ENCODE measurements at places on chromosomes 11 and 22. TPM values are rescaled to one million over a fixed set of nuclear protein-coding genes. Genes with fewer than 3 reads are reported as not detected.
A peak's percentile ranks its signal among the peaks of the same experiment; 100 is the strongest.

DNA sequence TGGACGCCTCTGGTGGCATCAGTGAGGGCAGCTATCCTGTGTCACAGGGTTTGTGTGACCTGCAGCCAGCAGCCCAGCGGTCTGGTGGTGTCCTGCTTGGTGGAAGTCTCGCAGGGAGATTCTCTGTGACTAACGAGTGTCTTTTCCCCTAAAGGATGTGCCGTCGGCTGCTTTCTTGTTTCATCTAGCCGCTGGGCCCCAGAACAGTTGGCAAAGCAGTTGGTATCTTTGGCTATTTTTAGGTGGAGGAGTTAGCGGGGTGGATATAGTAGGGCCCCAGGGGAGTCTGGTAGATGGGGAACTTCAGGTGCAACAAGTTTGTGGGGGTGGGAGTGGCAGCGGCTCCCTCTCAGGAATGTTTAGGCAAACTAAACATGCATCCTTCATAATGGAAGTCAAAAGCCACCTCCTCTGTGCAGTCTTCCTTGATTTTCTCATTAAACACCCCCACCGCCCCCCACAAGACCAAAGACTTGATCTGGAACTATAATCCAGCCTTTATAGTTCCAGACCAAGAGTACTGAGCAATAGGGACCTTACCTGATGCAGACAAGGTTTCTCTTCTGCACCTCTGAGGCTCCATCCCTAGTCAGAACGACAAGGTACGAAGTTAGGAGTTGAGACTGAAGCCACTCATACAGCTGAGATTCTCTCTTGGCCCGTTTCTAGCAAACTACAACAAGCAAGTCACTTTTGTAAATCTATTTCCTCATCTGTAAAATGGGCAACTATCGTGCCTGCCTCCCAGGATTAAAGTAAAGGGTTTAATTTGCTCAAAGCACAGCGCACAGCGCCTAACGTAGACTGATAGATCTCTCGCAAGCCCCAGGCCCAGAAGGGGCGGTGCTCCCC, 1.1 kb upstream of the PELI3 start:
- no peaks in the 10 kb centered on the region for H3K27me3 ChIP-seq
- peak overlapping the region; percentile 76 for H3K27ac ChIP-seq
- H3K36me3 ChIP-seq = no peaks in the 10 kb centered on the region
- no peak overlapping the region for H3K4me3 ChIP-seq

DNA sequence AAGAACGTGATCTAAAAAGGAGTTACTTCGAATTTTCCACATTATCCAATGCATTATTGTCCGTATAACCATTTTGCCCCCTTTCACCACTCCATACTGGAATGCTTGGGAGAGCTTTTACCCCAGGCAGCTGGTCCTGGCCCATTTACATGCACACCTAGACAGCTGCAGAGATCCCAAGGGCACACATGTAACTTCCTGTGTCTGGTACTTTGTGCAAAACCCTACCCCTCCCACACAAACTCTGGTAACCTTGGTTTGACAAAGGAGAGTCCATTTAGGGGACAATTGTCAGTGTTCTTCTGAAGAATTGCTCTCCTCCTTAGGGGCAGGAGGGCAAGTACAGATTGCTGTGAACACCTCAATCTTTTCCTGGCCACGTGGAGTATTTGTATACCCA, 57.3 kb upstream of the SORL1 start:
- DNase-seq = no peak
- no peaks in the 10 kb centered on the region for H3K27me3 ChIP-seq
- no peak overlapping the region for H3K27ac ChIP-seq
- H3K4me1 ChIP-seq = peaks cover 9% of the 10 kb centered on the region
- no peak overlapping the region for H3K4me3 ChIP-seq

DNA sequence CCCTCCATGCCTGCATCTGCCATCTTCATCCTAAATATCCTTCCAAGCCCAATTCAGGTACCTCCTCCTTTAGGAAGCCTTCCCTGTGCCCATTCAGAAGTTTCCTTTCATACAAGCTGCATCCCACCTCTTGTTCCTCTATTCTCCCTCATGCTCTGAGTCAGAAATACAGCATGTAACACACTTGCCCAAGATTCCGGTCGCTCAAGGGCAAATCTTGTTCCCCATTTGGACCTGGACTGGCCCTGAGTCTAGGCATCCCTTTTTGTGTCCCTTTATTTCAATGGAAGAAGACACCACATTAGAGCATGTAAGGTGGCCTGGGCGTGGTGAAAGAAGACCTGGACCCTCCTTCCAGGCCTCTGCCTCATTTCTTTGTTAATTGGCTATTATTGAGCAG, 38.5 kb downstream of the RTL6 start:
- DNase-seq = no peak
- H3K36me3 ChIP-seq = no peaks in the 10 kb centered on the region
- H3K27me3 ChIP-seq = no peaks in the 10 kb centered on the region
- H3K4me3 ChIP-seq = no peak overlapping the region

The GRAP2 gene
- total RNA-seq = 97.3 TPM

- no peak overlapping the region for H3K27ac ChIP-seq
- H3K27me3 ChIP-seq = no peaks in the 10 kb centered on the region
- no peak overlapping the region for H3K4me3 ChIP-seq
- DNase-seq = peak; percentile 22
- no peaks in the 10 kb centered on the region for H3K4me1 ChIP-seq
These were observed 44.5 kb downstream of the PDE3B start for GRCh38 chr11:14687943-14688627.

DNA sequence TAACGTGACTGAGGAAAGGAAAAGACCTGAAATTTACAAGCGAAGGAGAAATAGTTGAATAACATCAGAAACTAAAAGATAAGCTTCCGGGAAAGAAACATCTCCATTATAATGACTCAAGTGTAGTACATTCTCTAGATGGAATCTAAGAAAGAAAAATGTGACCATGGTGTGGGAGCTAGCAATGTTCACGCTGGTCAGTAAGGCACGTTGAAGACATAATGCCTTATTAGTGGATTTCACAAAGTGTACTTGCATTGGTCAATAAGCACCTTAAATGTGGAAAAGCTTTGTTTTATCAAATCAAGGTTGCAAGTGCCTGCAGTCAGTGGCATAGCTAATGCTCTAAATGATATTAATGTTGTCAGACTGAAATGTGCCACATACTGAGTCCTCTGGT, 2.8 kb upstream of the LARGE1 start:
- peaks cover 18% of the 10 kb centered on the region for H3K27me3 ChIP-seq
- no peaks in the 10 kb centered on the region for H3K36me3 ChIP-seq
- H3K4me1 ChIP-seq = peaks cover 26% of the 10 kb centered on the region

DNA sequence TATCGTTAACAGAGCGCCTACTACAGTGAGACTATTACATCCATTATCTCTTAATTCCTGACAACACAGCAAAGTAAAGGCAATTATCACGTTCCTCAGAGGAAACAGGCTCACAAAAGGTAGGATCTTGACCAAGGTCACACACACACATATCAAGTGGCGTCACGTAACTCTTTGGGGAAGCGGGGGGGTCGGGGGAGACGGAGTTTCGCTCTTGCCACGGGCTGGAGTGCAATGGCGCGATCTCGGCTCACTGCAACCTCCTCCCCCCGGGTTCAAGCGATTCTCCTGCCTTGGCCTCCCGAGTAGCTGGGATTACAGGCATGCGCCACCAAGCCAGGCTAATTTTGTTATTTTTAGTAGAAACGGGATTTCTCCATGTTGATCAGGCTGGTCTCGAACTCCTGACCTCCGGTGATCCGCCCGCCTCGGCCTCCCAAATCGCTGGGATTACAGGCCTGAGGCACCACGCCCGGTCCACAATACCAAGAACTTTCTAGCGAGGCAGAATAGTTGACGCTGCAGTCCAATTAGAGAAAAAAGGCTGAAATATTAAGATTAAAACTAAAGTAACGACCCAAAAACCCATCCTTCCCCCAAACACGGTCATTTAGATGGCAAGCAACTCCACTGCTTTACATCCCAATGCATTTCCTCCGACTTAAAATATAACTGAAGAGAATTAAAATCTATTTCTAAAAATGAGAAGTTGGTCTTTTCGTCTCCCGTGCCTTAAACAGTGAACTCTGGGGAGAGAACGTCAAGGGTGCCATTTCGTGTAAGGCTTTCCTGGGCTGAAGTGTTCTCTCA, 1.2 kb downstream of the DDX17 start:
- peak overlapping the region; percentile 99 for H3K27ac ChIP-seq
- peaks cover 25% of the 10 kb centered on the region for H3K36me3 ChIP-seq
- peaks cover 26% of the 10 kb centered on the region for H3K4me1 ChIP-seq
- no peaks in the 10 kb centered on the region for H3K27me3 ChIP-seq

DNA sequence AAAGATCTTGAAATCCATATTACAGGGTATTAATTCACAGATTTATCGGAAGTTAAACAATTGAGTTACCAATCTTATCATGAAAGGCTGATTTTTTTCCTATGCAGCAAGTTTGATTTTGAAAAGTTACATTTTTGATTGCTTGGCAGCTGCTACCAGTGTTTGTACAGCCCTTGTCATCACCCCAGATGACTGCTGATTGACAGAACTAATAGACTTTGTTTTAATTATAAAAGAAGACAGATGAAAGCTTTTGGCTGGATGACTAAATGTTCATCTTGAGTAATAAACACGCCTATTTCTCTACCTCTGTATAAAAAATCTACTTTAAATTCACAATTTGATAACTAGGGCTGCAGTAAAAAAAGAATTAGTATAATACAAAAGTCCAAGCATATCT, 259.7 kb downstream of the TTC28 start:
- H3K36me3 ChIP-seq = no peaks in the 10 kb centered on the region
- peaks cover 3% of the 10 kb centered on the region for H3K27me3 ChIP-seq
- H3K4me3 ChIP-seq = no peak overlapping the region
- no peaks in the 10 kb centered on the region for H3K4me1 ChIP-seq

- peaks cover 5% of the 10 kb centered on the region for H3K4me1 ChIP-seq
- H3K36me3 ChIP-seq = no peaks in the 10 kb centered on the region
- H3K27ac ChIP-seq = no peak overlapping the region
- no peak overlapping the region for H3K4me3 ChIP-seq
These were observed 53.4 kb upstream of the EMID1 start for GRCh38 chr22:29152045-29152953.

GRCh38 chr22:29263791-29264276, 3.9 kb downstream of the RHBDD3 start:
- no peak overlapping the region for H3K4me3 ChIP-seq
- no peaks in the 10 kb centered on the region for H3K27me3 ChIP-seq
- DNase-seq = no peak
- peaks cover 11% of the 10 kb centered on the region for H3K4me1 ChIP-seq
- H3K27ac ChIP-seq = no peak overlapping the region

- no peak overlapping the region for H3K27ac ChIP-seq
- no peaks in the 10 kb centered on the region for H3K36me3 ChIP-seq
- H3K27me3 ChIP-seq = no peaks in the 10 kb centered on the region
- DNase-seq = peak; percentile 46
- H3K4me1 ChIP-seq = no peaks in the 10 kb centered on the region
These were observed 48.6 kb upstream of the TMEM45B start for GRCh38 chr11:129766898-129767604.

The NPAT gene
- total RNA-seq = 34.8 TPM

- H3K36me3 ChIP-seq = no peaks in the 10 kb centered on the region
- H3K27me3 ChIP-seq = no peaks in the 10 kb centered on the region
- H3K27ac ChIP-seq = no peak overlapping the region
- no peaks in the 10 kb centered on the region for H3K4me1 ChIP-seq
These were observed 387.9 kb downstream of the MIAT start for GRCh38 chr22:27045103-27045947.

GRCh38 chr11:122877732-122878131, 4.8 kb upstream of the JHY start:
- peaks cover under 1% of the 10 kb centered on the region for H3K36me3 ChIP-seq
- H3K4me1 ChIP-seq = peaks cover 6% of the 10 kb centered on the region
- no peak overlapping the region for H3K27ac ChIP-seq
- no peaks in the 10 kb centered on the region for H3K27me3 ChIP-seq
- no peak for DNase-seq

The B3GAT1 gene
- total RNA-seq = 78.4 TPM

DNA sequence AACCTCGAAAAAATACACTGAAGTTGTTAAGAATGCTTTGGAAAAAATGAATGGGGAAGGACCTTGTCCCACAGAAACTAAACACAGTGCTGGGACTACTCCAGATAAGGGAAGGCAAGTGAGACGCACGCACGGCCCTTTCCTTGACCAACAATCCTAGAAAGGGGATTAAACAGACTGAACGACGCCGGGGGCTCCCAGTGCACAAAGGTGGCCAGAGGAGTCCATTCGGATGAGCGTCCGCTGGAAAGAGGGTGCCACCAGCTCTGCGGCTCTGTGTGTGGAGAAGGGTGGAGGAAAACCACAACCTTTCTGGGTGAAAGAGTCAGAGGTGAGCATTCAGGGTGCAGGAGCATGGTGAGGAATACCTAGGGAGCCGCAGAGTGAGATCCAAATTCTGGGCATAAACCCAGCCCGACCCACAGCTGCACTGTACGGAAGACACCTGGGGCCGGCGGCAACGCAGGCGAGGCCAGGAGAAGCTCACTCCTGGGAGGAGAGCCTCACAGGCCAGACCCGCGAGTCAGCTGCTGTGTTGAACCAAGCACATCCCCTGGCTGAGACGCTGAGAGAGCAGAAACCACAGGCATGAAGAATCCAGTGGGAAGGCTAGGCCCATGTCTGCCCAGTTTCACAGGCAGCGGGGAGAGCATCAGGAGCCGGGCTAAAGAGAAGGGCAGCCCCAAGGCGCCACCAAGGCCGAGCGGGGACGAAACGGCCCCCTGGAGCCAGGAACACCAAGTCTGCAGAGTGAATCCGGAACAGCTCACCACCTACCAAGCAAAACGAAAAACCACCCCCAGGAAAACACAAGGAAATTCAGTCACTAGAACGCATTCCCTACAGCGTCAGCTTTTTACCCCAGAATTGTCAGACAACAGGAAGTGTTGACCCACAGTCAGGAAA, 177.1 kb downstream of the BRD1 start:
- no peak overlapping the region for H3K4me3 ChIP-seq
- no peaks in the 10 kb centered on the region for H3K27me3 ChIP-seq
- no peak overlapping the region for H3K27ac ChIP-seq
- peaks cover 4% of the 10 kb centered on the region for H3K36me3 ChIP-seq

The UBQLNL gene
- total RNA-seq = not detected

DNA sequence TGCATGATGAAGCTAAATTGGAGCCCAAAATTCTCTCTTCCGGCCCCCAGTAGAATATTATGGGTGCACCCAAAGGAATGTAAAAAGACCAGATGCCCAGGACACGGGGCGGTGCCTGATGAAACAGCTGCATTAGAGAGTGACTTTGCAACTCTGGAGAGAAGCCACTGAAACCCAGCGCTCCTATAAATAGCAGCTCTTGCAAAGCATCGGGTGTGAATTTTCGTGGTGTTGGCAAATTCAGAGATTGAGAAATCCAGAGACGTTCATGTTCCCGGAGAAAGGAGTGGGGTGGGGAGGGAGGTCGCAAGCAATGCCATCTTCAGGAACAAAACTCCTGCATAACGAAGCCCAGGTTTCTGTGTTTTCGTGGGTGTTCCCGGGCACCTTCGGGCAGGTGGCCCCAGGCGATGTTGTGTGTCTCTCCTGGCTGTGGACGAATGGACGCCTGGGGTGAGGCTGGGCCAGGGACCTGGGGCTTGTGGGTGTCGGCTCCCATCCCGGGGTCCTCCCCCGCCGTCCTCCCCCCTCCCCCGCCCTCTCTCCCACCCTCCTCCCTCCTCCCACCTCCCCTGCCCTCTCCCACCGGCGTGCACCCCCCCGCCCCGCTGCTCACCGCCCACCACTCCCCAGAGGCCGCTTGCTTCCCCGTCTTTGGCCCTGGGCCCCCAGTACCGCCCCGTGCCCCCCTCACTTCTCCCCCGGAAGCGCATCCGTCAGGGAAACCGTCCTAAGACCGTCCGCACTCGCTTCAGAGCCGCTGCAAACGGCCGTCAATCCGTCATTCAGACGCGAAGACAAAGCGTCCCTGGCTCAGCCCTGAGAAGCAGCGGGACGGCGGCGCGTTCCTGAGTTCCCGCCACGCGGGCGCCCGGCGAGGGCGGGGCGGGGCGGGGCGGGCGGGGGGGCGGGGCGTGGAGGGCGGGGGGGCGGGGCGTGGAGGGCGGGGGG, 26.7 kb upstream of the TOLLIP start:
- H3K36me3 ChIP-seq = no peaks in the 10 kb centered on the region
- peak; percentile 82 for DNase-seq
- peak overlapping the region; percentile 49 for H3K4me3 ChIP-seq
- H3K27me3 ChIP-seq = no peaks in the 10 kb centered on the region
- H3K27ac ChIP-seq = peak overlapping the region; percentile 36

All from natural killer cell (primary cell).